GM23338 (cell line): ENCODE measurements at places on chromosomes 6 and 20.
A peak's percentile ranks its signal among the peaks of the same experiment; 100 is the strongest.

DNA sequence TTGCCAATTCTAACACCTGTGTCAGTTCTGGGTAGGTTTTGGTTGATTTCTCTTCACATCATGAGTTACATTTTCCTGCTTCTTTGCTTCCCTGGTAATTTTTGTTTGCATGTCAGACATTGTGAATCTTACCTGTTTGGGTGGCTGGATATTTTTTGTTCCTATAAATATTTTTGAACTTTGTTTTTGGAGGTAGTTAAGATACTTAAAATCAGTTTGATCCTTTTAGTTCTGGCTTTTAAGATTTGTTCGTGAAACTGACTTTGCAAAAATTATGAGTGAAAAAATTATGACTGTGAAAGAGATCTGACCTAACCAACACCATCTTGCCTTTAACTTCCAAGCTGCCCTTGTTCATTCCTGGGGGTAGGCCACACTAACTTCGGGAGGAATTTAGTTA lies 69.5 kb downstream of the BCAS1 start:
- H3K27me3 ChIP-seq = no peaks in the 10 kb centered on the region
- DNase-seq = no peak
- H3K36me3 ChIP-seq = no peaks in the 10 kb centered on the region
- no peak overlapping the region for H3K27ac ChIP-seq
- H3K4me1 ChIP-seq = no peaks in the 10 kb centered on the region

- 0 out of 2 replicates have a peak, but pooled peaks cover 1% of the 10 kb centered on the region for H3K4me1 ChIP-seq
- H3K27ac ChIP-seq = no peak overlapping the region
- H3K27me3 ChIP-seq = no peaks in the 10 kb centered on the region
- no peaks in the 10 kb centered on the region for H3K36me3 ChIP-seq
- H3K4me3 ChIP-seq = no peak overlapping the region
These were observed 305.8 kb downstream of the CD83 start for GRCh38 chr6:14423330-14423729.

GRCh38 chr20:47934761-47935160 lies 149.5 kb upstream of the SULF2 start:
- no peak overlapping the region for H3K27ac ChIP-seq
- no peaks in the 10 kb centered on the region for H3K36me3 ChIP-seq
- H3K27me3 ChIP-seq = no peaks in the 10 kb centered on the region
- H3K4me1 ChIP-seq = no peaks in the 10 kb centered on the region
- no peak for DNase-seq
- no peak overlapping the region for H3K4me3 ChIP-seq

GRCh38 chr6:87968435-87969278 lies 79.0 kb upstream of the SPACA1 start:
- H3K4me1 ChIP-seq = peaks cover 23% of the 10 kb centered on the region
- H3K27me3 ChIP-seq = no peaks in the 10 kb centered on the region
- H3K4me3 ChIP-seq = peak overlapping the region; percentile 53
- H3K27ac ChIP-seq = no peak overlapping the region
- DNase-seq = peak; percentile 55
- no peaks in the 10 kb centered on the region for H3K36me3 ChIP-seq

- H3K4me1 ChIP-seq = peaks cover 8% of the 10 kb centered on the region
- H3K27me3 ChIP-seq = no peaks in the 10 kb centered on the region
- H3K4me3 ChIP-seq = no peak overlapping the region
- no peak overlapping the region for H3K27ac ChIP-seq
These were observed 41.7 kb downstream of the SLC16A10 start for GRCh38 chr6:111129013-111129412.

GRCh38 chr6:2485116-2485515 lies 239.7 kb upstream of the GMDS start:
- no peaks in the 10 kb centered on the region for H3K36me3 ChIP-seq
- no peaks in the 10 kb centered on the region for H3K27me3 ChIP-seq
- no peak overlapping the region for H3K27ac ChIP-seq
- peaks cover 2% of the 10 kb centered on the region; the same call in 1 of the 2 replicates for H3K4me1 ChIP-seq

- H3K27me3 ChIP-seq = no peaks in the 10 kb centered on the region
- no peak overlapping the region for H3K4me3 ChIP-seq
- no peak for DNase-seq
- H3K27ac ChIP-seq = no peak overlapping the region
- no peaks in the 10 kb centered on the region for H3K36me3 ChIP-seq
- peaks cover 7% of the 10 kb centered on the region for H3K4me1 ChIP-seq
These were observed 33.2 kb upstream of the PCMTD2 start for GRCh38 chr20:64222291-64222735.

DNA sequence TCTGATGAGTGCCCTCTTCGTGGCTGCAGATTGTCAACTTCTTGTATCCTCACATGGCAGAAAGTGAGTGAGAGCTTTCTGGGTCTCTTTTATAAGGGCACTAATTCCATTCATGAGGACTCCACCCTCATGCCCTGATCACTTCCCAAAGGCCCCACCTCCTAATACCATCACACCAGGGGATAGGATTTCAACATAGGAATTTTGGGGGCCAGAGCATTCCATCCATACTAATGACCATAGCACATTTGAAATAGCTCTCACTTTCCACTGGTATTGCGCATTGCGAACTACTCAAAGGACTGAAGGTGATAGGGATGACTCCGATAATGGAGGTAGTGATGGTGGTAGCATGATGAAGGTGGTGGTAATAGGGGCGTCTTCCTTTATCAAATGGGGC lies 324.3 kb downstream of the PRL start:
- peaks cover 20% of the 10 kb centered on the region for H3K4me1 ChIP-seq
- peak; percentile 29 for DNase-seq
- H3K27ac ChIP-seq = no peak overlapping the region
- no peaks in the 10 kb centered on the region for H3K36me3 ChIP-seq
- no peak overlapping the region for H3K4me3 ChIP-seq
- no peaks in the 10 kb centered on the region for H3K27me3 ChIP-seq

DNA sequence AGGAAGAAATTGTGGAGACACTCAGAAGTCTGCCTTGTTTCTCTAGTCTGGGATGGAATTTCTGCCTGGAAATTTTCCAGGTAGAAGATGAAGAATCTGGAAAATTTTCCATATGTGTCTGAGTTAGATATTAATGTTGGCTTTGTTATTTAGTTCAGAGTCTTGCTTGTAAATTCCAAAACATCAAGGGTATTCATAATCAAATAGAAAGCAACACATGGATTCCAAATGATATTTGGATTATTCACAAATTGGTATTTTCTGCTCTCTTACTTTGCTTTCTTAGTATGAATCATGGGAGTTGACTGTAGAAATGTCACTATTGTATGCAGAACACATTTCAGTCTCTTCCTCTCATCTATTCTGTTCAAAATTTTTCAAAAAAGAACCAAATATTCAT lies 116.0 kb downstream of the GRIK2 start:
- H3K36me3 ChIP-seq = no peaks in the 10 kb centered on the region
- H3K27ac ChIP-seq = no peak overlapping the region
- H3K4me1 ChIP-seq = no peaks in the 10 kb centered on the region
- H3K27me3 ChIP-seq = no peaks in the 10 kb centered on the region
- no peak overlapping the region for H3K4me3 ChIP-seq
- DNase-seq = no peak

DNA sequence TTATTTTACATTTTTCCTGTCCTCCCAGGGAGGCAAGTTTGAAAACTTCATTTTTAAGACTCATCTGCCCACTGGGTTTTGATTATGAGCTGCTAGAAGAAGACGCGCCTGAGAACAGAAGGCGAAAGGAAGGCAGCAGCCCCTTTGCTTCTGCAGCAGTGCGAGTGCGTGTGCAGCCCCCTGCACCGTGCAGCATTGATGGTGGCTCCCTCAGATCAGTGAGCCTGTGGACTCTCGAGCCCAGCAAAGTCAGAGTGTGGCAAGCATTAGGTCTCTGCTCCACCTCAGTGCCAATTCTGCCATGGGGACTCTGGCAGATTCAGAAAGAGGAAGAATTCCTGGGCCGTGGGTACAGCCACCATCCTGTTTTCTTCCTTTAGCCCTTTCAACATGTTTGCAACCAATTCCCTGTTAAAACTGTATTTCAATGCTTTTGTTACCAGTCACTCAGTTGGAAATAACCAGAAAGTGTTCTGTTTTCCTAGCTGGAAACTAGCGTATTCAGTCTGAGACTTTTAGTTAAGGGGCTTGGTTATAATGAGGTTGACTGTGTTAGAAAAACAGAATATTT lies 134.8 kb upstream of the OGFRL1 start:
- peaks cover 41% of the 10 kb centered on the region for H3K4me1 ChIP-seq
- no peaks in the 10 kb centered on the region for H3K36me3 ChIP-seq
- peak overlapping the region; percentile 53; the same call in 1 of the 2 replicates for H3K27ac ChIP-seq
- peak; percentile 1 for DNase-seq
- H3K4me3 ChIP-seq = no peak overlapping the region
- no peaks in the 10 kb centered on the region for H3K27me3 ChIP-seq

GRCh38 chr6:25218346-25218745 lies 60.8 kb upstream of the CARMIL1 start:
- no peaks in the 10 kb centered on the region for H3K27me3 ChIP-seq
- H3K4me1 ChIP-seq = peaks cover 19% of the 10 kb centered on the region; the same call in 1 of the 2 replicates
- no peaks in the 10 kb centered on the region for H3K36me3 ChIP-seq
- H3K4me3 ChIP-seq = no peak overlapping the region
- no peak overlapping the region for H3K27ac ChIP-seq
- no peak for DNase-seq

- H3K27me3 ChIP-seq = no peaks in the 10 kb centered on the region
- DNase-seq = peak; percentile 48
- H3K4me1 ChIP-seq = no peaks in the 10 kb centered on the region
- H3K36me3 ChIP-seq = no peaks in the 10 kb centered on the region
These were observed 42.5 kb downstream of the SLC2A4RG start for GRCh38 chr20:63782051-63782471.

- H3K36me3 ChIP-seq = no peaks in the 10 kb centered on the region
- no peak overlapping the region for H3K4me3 ChIP-seq
- H3K27ac ChIP-seq = no peak overlapping the region
- DNase-seq = peak; percentile 34
- H3K27me3 ChIP-seq = no peaks in the 10 kb centered on the region
- no peaks in the 10 kb centered on the region for H3K4me1 ChIP-seq
These were observed 425.1 kb upstream of the JAG1 start for GRCh38 chr20:11098888-11099287.

- no peaks in the 10 kb centered on the region for H3K4me1 ChIP-seq
- H3K27ac ChIP-seq = no peak overlapping the region
- peaks cover 3% of the 10 kb centered on the region; the same call in 1 of the 2 replicates for H3K36me3 ChIP-seq
- H3K4me3 ChIP-seq = no peak overlapping the region
- no peak for DNase-seq
- no peaks in the 10 kb centered on the region for H3K27me3 ChIP-seq
These were observed 56.5 kb downstream of the TCP11 start for GRCh38 chr6:35084511-35085203.

DNA sequence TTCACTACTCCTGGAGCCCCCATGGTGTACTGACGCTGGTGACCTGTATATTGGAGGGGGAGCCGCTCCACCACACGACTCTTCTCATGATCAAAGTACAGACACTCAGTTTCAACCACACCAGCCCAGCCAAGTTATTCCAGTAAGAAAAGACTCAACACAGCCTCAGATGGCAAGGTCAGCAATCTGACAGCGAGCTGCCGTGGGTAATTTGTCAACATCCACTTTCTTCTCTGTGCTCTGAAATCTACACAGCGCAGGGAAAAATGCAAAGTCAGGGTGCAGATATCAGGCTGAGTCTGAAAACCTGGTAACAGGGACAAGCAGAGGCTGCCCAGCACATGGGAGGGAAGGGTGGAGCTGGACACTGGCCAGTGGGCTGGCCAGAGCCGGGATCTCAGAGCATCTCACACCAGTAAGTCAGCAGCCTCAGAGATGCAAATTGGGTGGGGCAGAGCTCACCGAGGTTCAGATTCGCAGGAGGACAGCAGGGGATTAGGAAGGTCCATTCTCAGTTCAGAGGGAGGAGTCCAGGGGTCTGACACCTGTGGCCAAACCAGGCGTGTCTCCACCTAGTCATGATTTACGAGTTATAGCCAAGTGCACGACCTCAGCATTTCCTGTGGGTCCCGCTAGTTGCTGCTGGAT lies 44.5 kb upstream of the RPS6KA2 start:
- no peak overlapping the region for H3K27ac ChIP-seq
- DNase-seq = no peak
- no peaks in the 10 kb centered on the region for H3K4me1 ChIP-seq
- H3K4me3 ChIP-seq = no peak overlapping the region
- H3K27me3 ChIP-seq = no peaks in the 10 kb centered on the region

DNA sequence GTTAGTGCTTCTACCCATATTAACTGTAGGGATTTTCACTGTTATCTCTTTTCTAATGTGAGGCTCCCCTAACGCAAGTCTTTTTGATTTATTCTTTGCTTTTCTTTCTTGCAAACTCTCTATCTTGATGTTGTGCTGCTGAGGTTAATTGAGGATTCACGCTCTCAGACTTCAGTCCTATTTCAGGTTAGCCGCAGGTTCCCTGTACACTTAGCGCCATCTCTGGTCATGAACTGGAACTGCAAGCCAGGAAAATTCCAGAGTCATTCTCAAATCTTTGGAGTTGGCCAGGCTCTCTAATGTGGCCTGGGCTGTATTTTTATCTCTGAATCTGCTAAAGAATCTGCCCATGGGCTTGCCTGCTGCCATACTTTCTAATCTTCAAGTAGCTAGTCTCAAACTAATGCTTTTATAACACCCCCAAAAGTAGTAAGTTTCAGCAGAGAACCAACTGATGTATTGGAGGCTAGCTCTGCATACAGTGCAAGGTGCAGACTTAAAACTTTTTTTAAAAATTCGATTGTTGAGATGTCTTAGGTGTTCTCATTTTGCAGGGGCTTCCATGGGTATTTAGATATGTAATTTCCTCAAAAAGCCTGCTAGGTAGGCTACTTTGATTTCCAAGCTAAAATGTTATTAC lies 91.1 kb upstream of the OPRM1 start:
- peaks cover 12% of the 10 kb centered on the region for H3K4me1 ChIP-seq
- H3K4me3 ChIP-seq = no peak overlapping the region
- H3K27me3 ChIP-seq = no peaks in the 10 kb centered on the region

- H3K27ac ChIP-seq = no peak overlapping the region
- H3K4me3 ChIP-seq = no peak overlapping the region
- H3K27me3 ChIP-seq = no peaks in the 10 kb centered on the region
- H3K4me1 ChIP-seq = no peaks in the 10 kb centered on the region
- no peaks in the 10 kb centered on the region for H3K36me3 ChIP-seq
These were observed 61.0 kb downstream of the LYRM4 start for GRCh38 chr6:5199702-5200101.

- H3K4me3 ChIP-seq = no peak overlapping the region
- no peaks in the 10 kb centered on the region for H3K4me1 ChIP-seq
- no peaks in the 10 kb centered on the region for H3K36me3 ChIP-seq
- H3K27ac ChIP-seq = no peak overlapping the region
These were observed 200.9 kb downstream of the EDN1 start for GRCh38 chr6:12490904-12491571.

- DNase-seq = no peak
- H3K27ac ChIP-seq = no peak overlapping the region
- H3K36me3 ChIP-seq = no peaks in the 10 kb centered on the region
- no peak overlapping the region for H3K4me3 ChIP-seq
- H3K4me1 ChIP-seq = peaks cover 14% of the 10 kb centered on the region
- no peaks in the 10 kb centered on the region for H3K27me3 ChIP-seq
These were observed 119.9 kb upstream of the ARID1B start for GRCh38 chr6:156657296-156657695.

GRCh38 chr20:22374066-22374465 lies 210.3 kb downstream of the FOXA2 start:
- no peak for DNase-seq
- no peaks in the 10 kb centered on the region for H3K36me3 ChIP-seq
- H3K27ac ChIP-seq = no peak overlapping the region

GRCh38 chr20:37443596-37443995 lies 77.5 kb upstream of the NNAT start:
- H3K4me1 ChIP-seq = peaks cover 7% of the 10 kb centered on the region; the same call in 1 of the 2 replicates
- H3K27me3 ChIP-seq = no peaks in the 10 kb centered on the region
- H3K4me3 ChIP-seq = no peak overlapping the region
- no peaks in the 10 kb centered on the region for H3K36me3 ChIP-seq
- DNase-seq = no peak
